Epithelial cell of proximal tubule (primary cell): ENCODE measurements at places on chromosomes 4 and X.

DNA sequence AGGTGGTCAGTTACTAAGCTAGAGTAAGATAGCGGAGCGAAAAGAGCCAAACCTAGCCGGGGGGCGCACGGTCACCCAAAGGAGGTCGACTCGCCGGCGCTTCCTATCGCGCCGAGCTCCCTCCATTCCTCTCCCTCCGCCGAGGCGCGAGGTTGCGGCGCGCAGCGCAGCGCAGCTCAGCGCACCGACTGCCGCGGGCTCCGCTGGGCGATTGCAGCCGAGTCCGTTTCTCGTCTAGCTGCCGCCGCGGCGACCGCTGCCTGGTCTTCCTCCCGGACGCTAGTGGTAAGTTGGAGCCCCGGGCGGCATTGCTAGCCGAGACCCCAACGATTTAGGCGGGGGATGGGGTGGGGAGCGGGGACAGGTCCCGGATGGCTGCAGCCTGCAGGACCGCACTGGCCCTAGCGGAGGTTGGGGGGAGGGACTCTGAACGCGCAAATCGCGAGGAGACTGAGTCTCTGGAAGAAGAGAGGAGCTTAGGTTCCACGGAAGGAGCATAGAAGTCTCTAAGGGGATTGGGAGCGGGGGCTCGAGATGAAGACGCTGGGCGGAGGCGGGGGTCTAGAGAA lies 573 bp downstream of the HTR2C start:
- no peak for DNase-seq

DNA sequence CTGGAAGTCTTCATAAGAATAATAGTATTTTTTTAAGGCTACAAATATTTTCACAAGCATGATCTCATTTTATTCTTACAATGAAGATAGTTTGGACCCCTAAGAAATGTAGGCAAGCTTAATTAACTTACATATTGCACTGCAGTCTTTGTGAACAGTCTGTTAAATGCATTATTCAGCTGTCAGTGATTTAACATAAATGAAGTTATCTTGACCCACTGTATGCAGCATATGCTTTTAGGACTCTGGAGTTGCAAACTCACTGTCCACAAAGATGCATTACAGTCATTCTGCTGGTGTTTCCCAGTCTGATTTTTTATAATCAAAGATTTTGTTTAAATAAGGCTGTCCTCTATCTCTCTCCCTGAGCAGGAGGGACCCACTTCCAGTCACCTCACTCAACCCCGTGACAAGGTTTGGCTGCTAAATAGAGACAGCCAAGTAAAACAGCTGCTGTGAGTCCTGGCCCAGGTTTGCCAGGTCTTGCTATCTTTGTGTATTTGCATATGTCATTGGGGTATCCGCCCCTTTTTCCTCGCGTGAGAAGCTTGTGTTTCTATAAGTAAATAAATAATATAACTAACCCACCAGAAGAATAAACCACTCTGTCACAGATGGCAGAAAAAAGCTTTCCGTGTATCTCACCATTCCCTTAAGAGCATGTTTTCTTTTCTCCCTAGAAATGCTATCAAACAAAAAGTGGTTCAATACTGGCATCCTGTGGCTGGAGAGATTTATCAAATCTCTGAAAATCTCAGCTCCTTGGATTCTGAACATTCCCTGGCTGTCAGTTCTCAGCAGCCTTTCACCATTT lies 67.0 kb downstream of the SLC7A11 start:
- DNase-seq: no peak

DNA sequence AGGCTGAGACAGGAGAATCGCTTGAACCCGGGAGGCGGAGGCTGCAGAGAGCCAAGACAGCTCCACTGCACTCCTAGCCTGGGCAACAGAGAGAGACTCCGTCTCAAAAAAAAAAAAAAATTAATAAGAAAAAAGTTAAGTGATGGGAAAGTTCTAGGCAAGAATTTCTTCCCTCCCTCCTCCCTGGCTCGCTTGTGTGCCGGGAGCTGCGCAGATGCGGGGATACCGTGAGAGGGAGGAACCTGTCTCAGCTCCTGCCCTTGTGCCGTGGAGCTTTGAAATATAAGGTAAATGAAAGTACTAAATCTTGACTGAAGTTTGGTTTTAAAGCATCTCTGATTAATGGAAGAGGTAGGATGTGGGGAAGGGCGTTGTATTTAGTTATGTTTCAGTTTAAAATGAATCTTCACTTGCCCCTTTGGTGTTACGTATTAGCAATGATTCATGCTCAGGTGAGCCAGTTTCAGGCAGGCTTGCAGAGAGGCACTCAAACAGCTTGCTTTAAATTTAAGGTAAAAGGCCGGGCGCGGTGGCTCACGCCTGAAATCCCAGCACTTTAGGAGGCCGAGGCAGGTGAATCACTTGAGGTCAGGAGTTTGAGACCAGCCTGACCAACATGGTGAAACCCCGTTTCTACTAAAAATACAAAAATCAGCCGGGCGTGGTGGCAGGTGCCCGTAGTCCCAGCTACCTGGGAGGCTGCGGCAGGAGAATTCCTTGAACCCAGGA lies 1.4 kb upstream of the UFSP2 start:
- DNase-seq: no peak

DNA sequence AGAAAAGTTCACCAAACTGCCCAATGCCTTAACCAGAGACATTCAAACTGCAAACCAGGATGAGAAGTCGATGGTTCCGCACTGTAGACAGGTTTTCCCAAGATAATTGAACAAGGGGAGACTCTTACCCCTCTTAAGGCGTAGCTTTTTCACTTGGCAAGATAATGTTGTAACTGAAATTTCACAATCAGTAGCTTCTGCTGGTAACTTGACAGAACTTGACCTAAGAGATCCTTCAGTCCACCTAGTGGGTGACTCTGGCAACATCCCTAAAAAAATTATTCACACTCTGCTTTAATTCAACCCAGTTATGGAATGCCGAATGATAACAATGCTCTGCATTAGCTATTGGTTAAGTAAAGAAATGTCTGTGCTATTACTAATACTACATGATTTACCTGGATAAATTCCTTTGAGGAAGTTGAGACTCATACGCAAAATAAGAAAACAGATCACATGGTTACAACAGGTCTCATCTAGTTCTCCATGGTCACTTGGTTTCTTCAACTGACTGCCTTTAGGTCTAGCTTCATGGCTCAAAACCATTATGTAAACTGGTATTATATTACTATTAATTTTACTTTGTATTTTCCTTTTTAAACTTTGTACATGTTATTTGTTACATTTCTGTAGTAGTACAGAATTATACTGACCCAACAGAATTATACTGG lies 9.1 kb downstream of the ELF2 start:
- DNase-seq: peak; percentile 61

GRCh38 chr4:40395908-40396793 lies 61.0 kb downstream of the CHRNA9 start:
- DNase-seq: peak; percentile 88

DNA sequence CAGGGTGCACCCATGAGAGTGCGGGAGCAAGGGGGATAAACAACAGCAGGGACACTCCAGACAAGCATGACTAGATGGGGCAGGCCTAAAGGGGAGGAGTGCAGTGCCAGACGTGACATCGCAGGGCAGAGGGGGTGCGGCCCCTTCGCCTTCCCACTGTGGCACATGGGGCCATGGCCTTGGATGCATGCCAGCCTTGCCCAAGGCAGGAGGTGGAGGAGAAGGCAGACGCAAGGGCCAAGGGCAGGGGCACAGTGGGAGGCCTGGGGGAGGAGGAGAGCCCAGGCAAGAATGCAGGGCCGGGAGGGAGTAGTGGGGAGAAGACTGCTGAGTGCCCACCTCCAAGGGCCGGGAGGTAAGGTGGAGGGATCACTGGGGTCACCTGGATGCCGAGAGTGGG lies 21.6 kb downstream of the PNMA6E start:
- no peak for DNase-seq

GRCh38 chr4:70000711-70001110 lies 4.9 kb downstream of the STATH start:
- DNase-seq: no peak

DNA sequence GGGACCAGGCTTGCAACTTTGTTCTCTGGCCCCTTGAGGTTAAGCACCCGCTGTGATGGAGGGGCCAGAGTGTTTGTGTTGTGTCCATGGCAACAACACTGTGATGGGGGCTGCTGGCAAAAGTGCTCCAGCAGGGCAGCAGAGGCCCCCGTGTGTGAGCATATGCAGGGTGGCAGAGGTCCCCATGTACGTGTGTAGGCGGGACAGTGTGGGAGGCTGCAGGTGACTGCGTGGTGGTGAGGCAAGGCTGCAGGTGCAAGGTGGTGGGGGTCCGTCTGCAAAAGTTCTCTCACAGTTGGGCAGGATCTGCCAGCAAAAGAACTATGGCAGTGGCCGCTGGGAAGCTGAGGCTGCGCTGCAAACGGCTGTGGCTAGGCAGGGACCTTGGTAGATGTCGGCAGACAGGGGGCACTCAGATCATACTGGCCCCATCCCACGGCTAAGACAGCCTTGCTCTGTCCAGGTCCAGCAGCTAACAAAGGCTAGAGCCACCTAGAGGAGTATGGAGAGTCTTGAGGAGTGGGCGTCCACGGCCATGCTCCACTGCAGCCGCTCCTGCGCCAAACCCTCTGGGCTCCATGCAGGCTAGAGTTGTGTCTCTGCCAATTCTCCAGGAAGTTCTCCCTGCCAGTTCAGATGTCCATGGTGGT lies 46.8 kb upstream of the PASD1 start:
- no peak for DNase-seq

DNA sequence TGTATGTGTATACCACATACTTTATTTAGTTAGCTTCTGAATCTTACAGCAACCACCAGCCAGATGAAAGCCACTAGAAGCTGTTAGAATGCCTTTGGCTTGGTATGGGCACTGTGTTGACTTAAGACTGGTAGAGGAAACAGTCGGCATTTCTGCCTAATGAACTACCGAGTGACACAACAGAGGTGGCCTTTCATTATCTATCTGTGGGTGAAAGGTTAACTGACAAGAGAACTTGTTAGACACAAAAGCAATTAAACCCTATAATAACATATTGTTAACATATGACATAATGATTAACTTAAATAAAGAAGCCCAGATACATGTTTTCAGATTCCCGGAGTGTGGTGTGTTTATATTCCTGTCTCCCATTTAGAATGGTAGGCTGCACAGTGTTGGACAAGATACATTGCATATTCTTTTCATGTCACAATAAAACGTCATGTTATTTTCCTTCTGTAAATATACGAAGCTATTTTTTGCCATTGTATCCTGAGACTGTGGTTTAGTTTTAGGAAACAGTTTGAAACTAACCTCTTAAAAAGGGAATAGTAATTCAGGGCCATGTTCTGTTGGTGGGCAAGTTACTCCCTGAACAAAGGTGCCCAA lies 181.5 kb downstream of the SLIT2 start:
- DNase-seq: no peak

GRCh38 chrX:43551590-43551989 lies 104.5 kb upstream of the MAOA start:
- DNase-seq: no peak

- no peak for DNase-seq
Observed at GRCh38 chr4:81060587-81061343, 30.3 kb downstream of the BMP3 start.
